Fibroblast of upper back skin (primary cell): ENCODE measurements at places on chromosomes 4 and X.

GRCh38 chr4:147816382-147817254, 84.7 kb downstream of the ARHGAP10 start:
- no peak for DNase-seq

- DNase-seq, result no peak
These were observed 3.6 kb downstream of the ABLIM2 start for GRCh38 chr4:8155048-8155447.

DNA sequence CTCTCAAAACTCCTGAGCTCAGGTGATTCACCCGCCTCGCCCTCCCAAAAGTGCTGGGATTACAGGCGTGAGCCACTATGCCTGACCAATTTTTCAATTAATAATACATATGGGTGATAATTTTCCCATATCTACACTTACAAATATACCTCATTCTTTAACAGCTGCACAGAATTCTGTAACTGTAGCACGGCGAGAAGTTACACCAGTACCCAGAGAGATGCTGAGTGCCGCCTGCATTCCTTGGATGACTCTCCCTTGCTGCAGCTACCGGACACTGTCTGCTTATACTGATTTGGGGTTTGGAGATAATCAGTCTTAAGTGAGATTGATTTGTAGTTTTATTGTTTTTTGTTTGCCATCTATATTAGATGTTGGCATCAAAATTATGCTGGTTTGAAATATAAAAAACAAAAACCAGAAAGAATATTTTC, 5.8 kb downstream of the TIFA start:
- DNase-seq, result no peak

DNA sequence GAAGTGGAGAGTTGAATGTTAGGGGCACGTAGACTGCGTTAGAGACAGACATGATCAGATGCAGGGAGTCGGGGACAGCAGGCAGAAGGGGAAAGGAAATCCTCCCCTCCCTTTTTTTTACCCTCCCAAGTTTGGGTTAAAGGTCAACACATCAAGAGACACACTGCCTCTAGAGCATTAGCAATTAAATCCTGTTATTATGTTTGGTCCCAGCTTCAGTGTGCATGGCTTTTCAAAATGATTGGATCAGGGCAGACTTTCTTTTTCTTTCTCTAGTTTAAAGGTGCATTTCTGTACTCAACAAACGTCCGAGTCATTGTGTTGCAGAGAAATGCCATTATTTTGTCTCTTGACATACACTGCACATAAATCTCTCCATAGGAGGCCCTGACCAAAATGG, 63.9 kb downstream of the USP26 start:
- DNase-seq, result no peak

GRCh38 chrX:80021621-80022020, 7.1 kb downstream of the TBX22 start:
- DNase-seq, result no peak
